ENCODE measurements at places on chromosomes 12 and 14. TPM values are rescaled to one million over a fixed set of nuclear protein-coding genes. Genes with fewer than 3 reads are reported as not detected.

DNA sequence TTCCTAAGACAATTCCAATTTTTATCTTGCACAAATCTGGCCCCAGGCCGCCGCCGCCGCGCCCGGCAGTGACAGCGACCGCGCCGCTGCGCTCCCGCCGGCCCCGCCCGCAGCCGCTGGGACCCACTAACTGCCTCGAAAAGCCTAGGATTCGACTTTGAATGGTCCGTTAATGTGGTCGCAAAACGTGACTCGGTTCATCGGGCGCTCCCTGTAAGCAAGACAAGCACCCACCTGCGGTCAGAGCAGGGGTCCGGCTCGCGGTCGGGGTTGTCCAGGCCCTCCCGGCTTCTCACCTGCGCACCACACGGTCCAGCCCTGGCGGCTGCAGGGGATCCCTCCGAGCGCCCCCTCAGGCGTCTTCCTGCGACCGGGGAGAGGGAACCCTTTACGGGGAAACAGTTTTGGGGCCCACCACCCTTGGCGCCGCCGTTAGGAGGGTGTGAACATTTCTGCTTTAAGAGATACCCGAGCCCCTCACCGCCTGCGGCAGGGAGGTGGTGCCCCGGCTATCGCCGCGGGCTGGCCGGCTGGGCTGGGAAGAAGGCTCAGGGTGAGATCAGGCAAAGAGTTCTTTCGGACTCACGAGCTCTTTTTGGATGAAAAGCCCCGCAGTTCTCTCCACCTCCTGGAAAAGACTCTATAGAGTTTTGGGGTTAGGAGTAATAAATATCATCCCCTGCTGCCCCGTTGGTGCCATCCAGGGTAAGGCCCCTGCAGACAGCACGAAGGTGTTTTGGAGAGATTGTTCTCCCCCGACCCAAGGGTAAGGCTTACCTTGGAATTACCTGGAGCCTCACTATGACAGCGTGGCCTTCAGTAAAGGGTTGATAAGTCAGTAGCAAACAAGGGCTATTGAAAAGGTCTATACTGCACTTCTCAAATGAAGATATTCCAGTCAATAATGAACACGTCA is 13.6 kb upstream of the FOXJ2 start:
- peak; percentile 97 for DNase-seq

- DNase-seq: no peak
These were observed 183.7 kb downstream of the AKAP6 start for GRCh38 chr14:32512813-32513212.

GRCh38 chr14:99537399-99537798 is 56.2 kb downstream of the CCNK start:
- DNase-seq: no peak

PRKD1 gene
- total RNA-seq: 2.7 TPM

IRAK3 gene
- total RNA-seq: 0.29 TPM

DNA sequence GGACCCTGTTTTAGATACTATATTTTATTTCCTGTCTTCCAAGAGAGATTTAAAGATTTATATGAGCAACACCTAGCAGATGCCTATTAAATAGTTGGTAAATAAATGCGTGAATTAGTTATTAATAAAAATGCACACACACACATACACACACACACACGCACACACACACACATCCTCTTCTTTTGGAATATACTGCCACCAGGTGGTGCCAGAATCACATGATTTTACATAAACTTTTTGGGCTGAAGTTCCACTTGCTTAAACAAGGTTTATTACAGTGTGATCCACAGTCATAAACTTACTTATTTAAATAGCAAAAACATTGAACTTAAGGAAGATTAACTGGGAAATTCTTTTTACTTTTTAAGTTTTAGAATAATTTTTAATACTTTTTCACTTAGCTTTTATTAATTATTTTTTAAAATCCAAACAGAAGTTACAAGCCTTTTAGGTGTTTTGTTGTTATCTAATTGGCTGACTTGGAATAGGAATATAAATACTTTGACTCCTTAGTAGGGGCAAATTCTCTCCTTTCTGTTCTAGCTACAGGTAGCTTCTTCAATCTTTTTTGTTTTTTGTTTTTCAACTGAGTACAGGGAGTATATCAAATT is 17.5 kb downstream of the RAD51B start:
- no peak for DNase-seq

NOS1 gene
- total RNA-seq: 2.4 TPM

- DNase-seq: no peak
These were observed 7.8 kb upstream of the TCHP start for GRCh38 chr12:109892165-109892715.

DBX2 gene
- total RNA-seq: not detected

RNASE2 gene
- total RNA-seq: not detected

PLEKHD1 gene
- total RNA-seq: 0.37 TPM

GRCh38 chr14:28142400-28143015 is 624.1 kb upstream of the FOXG1 start:
- DNase-seq: no peak

DNA sequence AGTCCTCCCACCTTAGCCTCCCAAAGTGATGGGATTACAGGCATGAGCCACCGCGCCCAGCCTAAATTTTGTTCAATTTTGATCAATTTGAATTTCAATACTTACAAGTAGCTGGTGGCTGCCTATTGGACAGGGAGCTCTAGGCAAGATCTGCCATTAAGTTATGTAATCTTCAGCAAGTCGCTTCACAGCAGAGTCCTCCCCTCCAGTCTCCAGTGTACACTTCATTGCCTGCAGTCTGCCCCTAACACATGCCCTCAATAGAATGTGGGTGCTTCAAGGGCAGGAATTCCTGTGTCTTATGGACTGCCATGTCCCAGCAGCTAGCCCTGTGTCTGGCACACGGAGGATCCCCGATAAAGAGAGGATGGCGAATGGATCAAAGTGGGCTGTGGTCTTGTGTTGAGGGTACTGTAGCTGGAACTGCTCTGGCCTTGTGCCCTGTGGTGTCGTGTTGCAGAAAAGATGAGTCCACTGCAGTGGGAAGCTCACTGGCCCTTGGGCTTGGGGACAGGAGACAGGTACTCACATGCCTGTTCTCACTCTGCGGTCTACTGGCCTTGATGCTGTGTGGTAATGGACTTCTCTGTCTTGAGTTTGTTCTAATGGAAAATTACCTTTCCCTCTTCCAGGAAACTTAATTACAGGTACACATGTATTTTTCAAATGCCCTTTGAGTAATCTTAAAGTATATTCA is 67.6 kb downstream of the TECPR2 start:
- DNase-seq: no peak

SDS gene
- 0.13 TPM for total RNA-seq

DNA sequence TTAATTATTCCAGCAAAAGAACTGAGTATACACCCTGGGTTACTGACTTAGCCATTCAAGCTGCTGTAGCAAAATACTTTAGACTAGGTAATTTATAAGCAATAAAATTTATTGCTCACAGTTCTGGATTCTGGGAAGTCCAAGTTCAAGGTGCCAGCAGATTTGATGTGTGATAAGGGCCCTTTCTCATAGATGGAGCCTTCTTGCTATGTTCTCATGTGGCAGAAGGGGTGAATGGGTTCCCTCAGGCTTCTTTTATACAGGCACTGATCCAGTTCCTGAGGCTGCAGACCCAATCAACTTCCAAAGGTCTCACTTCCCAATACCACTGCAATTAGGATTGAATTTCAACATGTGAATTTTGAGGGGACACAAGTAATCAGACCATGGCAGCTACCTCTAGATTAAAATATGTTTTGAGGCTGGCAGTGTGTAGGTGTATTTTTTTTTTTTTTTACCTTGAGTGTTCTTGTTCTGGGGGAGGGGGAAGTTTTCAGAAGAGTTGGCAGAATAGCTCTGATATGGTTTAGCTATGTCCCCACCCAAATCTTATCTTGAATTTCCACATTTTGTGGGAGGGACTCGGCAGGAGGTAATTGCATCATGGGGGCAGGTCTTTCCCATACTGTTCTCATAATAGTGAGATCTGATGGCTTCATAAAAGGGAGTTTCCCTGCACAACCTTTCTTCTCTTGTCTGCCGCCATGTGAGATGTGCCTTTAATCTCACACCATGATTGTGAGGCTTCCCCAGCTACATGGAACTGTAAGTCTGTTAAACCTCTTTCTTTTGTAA is 178.2 kb downstream of the RASSF9 start:
- no peak for DNase-seq

CLEC7A gene
- total RNA-seq: not detected

GRCh38 chr12:26519462-26519861 is 313.5 kb downstream of the ITPR2 start:
- DNase-seq: no peak

DNA sequence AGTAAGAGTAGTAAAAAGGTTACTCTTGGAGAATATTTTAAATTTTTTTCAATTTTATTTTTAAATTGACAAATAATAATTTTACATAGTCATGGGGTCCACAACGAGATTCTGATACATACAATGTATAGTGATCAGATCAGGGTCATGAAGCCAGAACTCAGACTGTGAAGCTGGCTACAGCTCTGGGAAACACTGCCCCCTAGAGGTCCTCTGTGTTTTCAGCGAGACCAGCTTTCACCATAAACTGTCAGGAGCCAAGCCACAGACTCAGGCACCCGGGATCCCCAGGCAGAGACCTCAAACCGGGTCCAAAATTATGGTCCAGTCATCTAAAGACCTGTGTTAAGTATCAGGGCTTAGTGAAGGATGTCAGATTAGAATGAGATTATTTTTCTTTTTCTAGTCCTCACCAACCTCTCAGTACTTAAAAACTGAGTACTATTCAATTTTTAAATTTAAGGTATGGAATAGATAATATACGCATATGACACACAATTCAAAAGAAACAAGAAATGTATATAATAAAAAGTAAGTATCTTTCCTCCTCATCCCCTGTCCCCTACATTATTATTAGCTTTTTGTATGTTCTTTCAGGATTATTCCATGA is 397.1 kb downstream of the MDGA2 start:
- peak; percentile 71 for DNase-seq

DNA sequence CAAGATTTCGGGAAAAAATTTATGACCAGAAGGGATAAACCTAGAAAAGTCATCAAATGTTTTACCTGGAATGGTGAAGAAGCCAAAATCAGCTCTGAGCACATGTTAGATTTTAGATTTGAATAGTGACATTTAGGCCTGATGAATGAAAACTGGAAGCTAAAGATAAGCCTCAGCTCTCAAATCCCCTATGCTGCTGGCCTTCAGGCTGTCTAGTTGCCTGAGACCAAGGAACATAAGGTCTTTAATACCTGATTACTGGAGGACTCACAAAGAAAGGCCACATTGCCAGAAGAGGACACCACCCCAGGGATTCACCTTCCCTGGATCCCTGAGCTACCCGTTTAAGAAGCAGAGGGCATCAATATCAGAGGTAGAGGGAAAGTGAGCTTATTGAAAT is 56.6 kb downstream of the BCL2L14 start:
- no peak for DNase-seq

UBE3B gene
- 24.2 TPM for total RNA-seq

CLEC4E gene
- not detected for total RNA-seq

SPRYD4 gene
- 4.2 TPM for total RNA-seq

RPGRIP1 gene
- 0.59 TPM for total RNA-seq

DNA sequence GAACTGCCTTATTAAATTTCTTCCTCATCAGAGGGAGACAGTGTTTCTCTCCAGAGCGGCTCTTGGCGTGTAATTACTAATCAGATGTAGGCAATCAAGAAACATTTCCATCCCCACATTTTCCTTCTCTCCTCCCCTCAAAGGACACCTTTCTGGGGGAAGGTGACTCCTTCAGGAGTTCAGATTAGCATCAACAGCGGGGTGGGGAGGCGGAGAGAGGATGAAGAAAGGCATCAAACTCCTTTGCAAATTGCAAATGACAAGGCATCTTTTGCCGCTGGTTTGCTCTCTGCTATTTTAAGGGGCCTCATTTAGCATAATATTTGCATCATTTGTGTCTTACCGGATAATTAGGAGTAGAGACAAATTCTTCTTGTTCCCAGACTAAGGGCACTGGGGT is 231.7 kb upstream of the SRRM4 start:
- DNase-seq: no peak

- DNase-seq: peak; percentile 59
These were observed 502.5 kb downstream of the VRK1 start for GRCh38 chr14:97299661-97300060.

GRCh38 chr14:32383364-32384009 is 54.4 kb downstream of the AKAP6 start:
- no peak for DNase-seq

DNA sequence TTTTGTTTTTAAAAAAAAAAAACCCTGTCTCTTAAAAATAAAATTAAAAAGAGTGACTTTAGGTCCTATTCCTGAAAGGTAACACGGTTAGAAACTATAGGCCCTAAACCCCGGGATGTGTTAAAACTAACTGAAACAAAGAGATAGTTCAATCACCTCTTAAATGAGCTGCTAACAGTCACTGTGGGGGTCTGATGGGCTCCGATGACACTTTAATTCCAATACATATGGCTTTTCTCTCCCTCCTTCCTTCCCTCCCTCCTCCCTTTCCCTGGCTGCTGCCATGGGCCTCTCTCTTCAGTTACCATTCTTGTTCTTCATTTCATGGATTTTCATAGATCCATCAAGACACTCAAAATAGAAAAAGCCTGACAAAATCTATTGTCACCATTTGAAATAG is 76.6 kb downstream of the RNF34 start:
- peak; percentile 55 for DNase-seq
